ENCODE measurements at places on chromosomes 11 and 22.

DNA sequence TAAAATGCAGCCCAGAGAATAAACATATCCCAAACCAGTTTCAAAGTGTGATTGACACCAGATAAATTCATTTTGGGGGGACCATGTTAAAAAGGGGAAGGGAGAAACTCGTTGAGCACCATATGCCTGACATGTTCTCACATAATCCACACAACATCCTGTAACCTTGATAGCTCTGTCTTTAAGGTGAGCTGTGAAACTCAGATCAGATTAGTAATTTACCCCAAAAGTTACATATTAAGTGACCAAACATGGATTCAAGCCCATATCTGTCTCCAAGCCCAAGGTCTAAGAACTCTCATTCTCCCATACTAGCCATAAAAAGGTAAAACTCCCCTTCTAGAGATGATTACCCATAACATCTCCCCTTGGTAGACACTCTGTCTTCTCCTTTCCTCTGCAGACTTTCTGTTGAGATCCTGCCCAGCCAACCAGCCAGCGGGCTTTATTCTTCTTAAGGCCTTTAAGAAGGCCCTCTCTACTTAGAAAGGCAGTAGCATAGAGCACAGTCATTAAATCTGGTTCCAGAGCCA, 150.7 kb downstream of the CCDC34 start:
- no peak for DNase-seq

DNA sequence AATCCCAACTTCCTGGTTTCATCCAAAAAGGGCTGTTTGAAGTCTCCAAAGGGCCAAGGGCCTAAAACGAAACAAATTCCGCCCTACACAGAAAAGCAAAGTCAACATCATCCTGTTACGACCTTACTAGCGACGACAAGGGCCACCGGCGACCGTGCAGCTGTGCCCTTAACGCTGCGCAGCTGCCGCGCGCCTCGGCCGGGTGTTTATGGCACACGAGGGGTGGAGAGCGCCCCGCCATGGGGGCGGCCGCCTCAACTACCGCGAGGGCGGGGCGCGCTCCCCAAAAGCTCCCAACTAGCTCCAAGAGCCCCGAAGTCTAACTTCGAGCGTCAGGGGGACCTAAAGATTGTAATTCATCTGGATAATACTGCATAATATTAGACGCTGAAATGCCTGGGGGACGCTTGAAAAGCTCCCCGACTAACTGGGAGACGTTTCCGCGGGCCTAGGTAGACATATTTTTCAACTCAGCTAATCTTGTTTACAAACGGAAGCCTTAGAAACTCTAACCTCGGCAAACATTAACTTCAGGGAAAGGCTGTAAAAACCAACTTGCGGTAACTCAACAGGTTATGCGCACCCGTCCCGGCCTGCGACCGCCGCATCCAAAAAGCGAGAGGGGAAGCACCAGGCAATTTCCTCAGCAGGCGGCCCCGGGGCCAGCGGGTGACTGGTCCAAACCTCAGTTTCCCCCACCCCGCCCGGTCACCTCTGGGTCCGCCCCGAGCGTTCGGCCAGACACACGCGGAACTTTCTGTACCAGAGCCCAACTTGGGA, 694 bp downstream of the TMEM123 start:
- peak; percentile 56 for DNase-seq

DNA sequence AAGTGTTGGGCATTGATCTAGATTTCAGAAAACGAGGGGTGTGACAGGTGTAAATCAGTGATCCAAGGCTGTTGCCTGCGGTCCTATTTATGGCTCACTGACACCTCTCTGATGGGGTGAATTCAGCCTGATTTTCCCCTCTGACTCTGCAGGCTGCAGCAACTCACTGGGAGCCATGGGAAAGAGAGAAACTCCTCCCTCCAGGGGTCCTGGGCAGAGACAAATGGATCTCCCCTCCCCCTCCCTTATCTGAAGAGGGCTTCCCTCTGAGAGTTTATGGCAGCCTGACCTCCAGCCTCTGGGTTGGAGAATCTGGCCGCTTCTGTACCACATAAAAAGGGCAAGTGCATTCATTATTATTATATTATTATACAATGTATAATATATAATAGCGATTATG, 1.8 kb upstream of the PKNOX2 start:
- no peak for DNase-seq

GRCh38 chr11:131192628-131193027, 177.8 kb upstream of the NTM start:
- DNase-seq = no peak

DNA sequence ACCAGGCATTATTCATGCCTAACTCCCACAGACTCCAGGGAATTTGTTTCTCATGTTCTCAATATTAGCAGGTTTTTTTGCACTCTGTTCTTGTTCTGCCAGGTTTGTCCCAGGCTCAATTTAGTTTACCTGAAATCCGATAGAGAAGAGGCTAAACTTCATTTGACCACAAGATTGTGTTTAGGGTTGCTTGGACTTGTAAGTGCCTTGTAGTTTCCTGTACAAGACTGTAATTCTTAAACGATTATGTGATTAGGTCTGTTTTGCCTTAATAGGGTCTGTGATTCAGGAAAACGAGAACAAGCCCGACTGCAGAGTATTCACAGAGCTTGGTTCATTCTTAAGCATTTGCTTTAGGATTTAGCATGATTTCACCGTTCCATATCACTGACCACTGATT, 1.8 kb downstream of the PRSS23 start:
- no peak for DNase-seq

- DNase-seq = no peak
These were observed 184.5 kb upstream of the CHORDC1 start for GRCh38 chr11:90407350-90407749.

DNA sequence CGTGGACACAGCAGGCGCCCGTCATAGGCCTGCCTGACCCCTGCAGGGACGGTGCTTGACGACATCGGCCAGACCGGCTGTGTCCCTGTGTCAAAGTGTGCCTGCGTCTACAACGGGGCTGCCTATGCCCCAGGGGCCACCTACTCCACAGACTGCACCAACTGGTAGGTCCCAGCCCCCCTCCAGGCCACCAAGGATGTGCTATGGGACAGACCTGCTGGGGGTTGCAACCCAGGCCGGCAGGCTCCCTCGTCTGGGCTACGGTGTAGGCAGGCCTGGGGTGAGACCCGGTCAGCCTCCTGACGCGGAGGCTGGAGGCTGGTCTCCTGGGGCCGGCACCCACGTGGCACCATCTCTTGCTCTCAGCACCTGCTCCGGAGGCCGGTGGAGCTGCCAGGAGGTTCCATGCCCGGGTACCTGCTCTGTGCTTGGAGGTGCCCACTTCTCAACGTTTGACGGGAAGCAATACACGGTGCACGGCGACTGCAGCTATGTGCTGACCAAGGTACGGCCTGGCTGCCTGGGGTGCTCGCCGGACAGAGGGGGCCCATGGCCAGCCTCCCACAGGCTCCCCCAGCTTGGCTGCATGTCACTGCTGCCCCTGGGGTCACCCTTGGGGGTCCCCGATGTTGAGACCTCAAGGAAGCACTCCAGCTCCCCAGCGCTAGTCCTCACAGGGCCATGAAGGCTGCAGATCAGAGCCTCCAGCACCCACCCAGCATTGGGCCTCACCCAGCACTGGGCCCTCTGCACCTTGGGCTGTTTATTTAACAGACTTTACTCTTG, 7.7 kb downstream of the MUC5AC start:
- DNase-seq = no peak

GRCh38 chr11:69213964-69214363, 58.2 kb downstream of the SMIM38 start:
- DNase-seq = no peak
